ENCODE measurements at places on chromosomes 16 and 17. TPM values are rescaled to one million over a fixed set of nuclear protein-coding genes. Genes with fewer than 3 reads are reported as not detected.

NTN3 gene
- not detected for total RNA-seq

C17orf100 gene
- total RNA-seq = 0.99 TPM

DNA sequence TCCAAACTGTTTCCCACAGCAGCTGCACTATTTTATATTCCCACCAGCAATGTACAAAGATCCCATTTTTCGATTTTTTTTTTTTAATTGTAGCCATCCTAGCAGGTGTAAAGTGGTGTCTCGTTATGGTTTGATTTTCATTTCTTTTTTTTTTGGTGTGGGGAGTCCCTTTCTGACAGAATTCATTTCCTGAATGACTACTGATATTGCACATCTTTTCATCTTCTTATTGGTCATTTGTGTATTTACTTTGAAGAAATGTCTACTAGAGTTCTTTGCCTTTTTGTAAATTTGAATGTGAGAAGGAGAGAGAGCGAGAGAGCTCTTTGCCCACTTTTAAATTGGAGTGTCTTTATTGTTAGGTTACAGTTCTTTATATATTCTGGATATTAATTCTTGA, 14.0 kb downstream of the CYB5B start:
- no peak for DNase-seq

GRCh38 chr16:87647431-87648185, 45.3 kb downstream of the JPH3 start:
- DNase-seq = no peak

MYH1 gene
- not detected for total RNA-seq

MARVELD3 gene
- total RNA-seq = not detected

DNA sequence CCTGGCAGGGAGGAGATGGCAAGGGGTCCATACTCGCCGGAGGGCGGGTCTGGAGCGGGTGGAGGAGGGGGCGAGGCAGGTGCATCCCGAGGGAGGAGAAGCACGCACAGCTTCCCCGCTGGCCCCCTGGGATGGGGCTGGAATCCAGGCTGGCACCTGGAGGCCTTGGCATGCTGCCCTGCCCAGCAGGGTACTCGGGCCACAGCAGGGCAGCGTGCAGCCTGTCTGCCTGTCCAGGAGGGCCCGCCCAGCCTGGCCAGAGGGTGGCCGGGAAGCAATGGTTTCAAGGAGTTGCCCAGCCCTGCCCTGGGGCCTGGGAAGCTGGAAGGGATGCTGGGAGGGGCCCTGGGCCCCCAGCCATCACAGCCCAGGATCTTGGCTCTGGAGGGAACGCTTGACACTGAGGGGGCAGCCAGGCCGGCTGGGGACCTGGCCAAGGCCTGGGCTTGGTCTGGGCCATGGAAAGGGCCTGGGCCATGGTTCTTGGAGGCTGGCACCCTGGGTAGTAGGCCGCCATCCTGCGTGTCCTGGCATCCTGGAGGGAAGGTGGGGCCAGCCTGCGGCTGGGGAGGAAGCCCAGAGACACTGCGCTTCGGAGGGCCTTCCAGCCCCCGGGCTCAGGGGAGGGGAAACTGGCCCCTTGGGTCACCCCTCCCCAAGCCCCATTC, 1.1 kb downstream of the GLIS2 start:
- DNase-seq = no peak

DNA sequence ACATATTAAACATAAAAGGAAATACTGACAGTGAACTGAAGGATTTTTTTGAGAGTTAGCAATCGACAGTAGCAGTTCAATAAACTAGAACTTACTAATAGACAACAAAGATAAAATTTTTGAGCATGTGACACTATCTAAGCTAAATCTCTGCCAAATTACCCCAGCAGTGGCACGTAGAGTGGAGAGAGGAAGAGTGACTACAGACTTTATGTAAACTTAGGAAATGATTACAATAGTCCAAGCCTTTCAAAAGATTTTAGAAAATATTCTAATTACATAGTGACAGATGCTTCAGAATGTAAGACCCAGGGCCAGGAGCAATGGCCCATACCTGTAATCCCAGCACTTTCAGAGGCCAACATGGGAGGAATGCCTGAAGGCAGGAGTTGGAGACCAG, 52.4 kb downstream of the CFDP1 start:
- no peak for DNase-seq

KIF2B gene
- not detected for total RNA-seq

DNA sequence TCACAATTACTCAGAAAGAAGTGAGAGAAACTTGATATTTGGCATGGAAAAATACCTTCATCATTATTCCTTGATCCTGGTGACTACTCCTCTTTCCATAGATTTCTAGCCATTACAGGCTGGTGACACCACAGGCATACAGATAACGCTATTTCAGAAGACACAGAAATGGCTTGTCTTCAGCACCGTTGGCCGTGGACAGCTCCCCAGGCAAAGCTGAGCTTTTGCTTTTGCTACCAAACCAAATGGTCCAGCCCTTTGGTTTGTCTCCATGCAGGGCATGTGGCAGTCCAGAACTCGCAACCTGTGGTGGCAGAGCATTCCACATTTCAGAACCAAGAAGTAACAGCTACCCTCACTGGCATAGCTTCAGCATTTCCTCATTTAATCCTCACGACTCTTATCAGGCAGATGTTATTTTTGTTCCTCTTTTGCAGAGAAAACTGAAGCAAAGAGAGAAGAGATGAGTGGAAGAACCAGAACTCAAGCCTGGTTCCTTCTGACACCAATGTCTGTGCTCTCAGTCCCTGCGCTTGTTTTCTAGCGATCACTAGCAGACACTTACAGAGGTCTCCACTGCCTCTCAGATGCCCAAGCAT, 55.5 kb downstream of the HS3ST4 start:
- peak; percentile 38 for DNase-seq

- DNase-seq = peak; percentile 48
Measured at GRCh38 chr17:7839876-7840261, 5.9 kb downstream of the KDM6B start.

DNA sequence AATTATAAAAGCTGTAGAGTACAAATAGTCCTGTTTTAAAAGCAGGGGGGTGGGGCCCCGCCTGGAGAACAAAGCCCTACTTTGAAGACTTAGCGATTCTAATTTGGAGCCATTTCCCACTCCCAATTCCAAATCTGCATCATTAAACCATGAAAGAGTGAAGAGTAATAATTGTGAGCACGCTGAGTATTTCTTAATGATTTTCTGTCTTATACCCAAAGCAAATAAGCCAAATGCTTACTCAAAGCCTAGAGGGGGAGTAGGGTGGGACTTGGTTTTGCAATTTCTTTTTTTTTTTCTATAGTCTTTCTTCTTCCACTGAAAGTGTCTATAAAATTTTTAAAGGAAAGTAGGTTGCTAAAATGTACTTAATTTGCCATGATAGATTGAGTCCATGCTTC, 470.1 kb downstream of the TOX3 start:
- no peak for DNase-seq

HSD17B1 gene
- 0.67 TPM for total RNA-seq

- no peak for DNase-seq
Measured at GRCh38 chr17:4490109-4490591, 8.5 kb upstream of the SPNS2 start.

DNA sequence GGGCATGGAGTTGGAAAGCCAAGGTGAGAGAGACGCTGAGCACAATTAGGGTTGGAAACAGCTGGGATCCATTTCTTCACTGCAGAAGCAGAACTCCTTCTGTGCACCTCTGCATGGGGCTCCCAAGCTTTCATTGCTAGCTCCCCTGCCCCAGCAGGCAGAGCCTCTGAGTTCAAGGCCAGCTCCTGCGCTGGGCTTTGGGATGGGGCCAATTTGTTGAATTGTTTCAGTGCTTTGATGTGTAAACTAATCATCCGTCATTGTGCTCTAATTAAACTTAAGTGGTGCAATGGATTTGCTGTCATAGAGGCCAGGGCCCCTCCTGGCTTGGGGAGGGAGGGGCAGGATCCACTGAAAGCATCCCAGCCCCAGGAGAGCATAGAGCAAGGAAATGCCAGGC, 13.5 kb upstream of the LYRM9 start:
- no peak for DNase-seq

DNA sequence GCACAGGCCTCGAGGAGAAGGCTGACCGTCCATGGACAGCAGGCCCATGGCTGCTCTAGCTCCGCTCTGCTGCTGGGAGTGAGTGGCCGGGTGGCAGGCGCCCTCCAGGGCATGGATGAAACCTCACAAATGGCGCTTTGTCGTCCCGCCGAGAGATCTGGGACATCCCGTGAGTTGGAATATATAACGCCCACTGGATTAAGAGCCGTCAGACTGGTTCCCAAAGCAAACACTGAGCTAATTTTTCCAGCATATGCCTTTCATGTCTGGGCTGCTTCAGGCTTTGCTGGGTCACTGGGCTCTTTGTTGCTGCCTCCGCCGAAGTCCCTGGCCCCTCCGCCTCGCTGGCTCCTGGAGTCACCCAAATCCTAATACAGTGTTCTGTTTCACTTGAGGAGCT, 266.3 kb downstream of the FOXL1 start:
- DNase-seq = no peak

- no peak for DNase-seq
Measured at GRCh38 chr17:59804901-59805465, 87.8 kb downstream of the TUBD1 start.

DNA sequence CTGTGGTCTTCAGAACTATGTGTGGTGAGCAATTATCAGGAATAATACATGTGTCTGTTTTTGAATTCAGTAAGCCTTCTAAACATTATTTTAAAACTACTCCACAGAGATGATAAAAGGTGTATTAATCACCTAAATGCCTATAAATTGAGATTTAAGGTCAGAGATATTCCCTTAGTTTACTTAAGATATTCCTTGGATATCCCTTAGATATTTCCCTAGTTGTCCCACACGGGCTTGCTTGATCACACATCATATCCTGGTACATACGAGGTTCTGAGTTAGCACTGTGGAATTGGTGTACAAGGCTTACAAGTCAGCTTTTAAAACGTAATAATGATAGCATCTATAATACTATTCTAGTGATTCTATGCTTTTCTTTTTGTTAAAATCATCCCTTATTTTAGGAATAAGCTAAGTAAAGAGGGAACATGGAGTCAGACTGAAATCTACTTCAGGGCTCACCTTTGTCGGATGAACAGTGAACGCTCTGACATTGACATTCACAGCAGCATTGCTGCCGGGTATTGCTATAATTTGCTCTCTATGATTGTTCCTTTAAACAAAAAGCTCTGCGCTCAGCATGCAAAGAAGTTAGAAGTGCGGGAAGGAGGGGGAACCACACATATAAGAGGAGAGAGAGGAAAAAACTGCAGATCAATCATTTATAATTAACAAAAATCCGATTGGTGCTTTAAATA, 136.5 kb downstream of the SKAP1 start:
- no peak for DNase-seq

ZC3H18 gene
- 58.5 TPM for total RNA-seq
